ENCODE measurements at places on chromosomes 16 and 17.
A peak's percentile ranks its signal among the peaks of the same experiment; 100 is the strongest.

DNA sequence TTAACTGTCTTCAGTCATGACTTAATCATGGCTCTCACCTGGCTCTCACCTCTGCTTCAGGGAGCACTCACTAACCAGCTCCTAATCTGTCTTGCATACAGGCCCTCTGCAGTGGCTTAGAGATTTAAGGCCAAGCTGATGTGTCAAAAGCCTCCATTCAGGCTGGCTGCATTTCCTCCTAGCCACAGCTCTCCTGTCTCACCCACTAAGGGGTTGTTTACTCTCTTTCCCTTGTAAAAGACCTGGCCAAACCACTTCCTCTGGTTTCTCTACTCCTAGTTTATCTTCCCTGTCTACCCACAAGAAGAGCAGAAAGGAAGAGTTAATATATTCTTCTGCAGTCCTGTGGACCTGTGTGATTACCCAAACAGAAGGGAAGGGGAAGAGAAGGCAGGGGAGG is 9.3 kb upstream of the ASIC2 start:
- no peak for DNase-seq

DNA sequence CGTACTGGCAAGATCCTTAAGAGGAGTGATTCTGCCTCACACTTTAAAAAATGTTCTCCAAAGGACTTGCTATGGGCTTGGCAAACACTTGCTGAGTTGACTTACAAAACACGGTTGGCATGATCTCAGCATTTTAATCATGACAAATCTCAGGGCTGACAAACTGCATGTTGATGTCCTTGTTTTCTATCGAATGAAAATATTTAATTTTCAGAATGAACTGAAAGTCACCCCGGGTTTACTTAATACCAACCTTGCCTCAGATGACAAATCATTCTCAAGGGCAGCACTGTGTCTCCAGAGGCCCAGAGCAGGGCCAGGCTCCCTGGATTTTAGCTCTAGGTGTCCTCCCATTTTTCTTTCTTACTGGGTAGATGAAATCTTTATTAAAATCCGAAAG is 229.1 kb upstream of the ZFHX3 start:
- no peak for DNase-seq

DNA sequence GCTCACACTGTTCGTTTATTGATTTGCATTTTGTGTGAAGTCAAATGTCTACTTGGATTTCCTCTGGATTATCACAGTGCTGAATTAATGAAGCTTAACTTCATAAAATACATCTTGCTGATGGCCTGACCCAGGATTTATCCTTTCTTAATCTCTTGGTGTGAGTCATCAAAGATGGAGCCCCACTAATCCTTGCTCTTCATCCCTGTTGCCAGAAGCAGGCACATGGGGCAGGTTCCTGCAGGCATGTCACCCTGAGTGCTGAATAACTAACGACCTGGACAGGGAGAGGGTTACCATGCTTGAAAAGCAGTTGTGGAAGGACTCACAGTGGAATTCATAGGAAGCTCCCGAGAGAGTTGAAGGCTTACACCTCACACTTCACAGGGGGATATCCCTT is 56.0 kb upstream of the FA2H start:
- no peak for DNase-seq

DNA sequence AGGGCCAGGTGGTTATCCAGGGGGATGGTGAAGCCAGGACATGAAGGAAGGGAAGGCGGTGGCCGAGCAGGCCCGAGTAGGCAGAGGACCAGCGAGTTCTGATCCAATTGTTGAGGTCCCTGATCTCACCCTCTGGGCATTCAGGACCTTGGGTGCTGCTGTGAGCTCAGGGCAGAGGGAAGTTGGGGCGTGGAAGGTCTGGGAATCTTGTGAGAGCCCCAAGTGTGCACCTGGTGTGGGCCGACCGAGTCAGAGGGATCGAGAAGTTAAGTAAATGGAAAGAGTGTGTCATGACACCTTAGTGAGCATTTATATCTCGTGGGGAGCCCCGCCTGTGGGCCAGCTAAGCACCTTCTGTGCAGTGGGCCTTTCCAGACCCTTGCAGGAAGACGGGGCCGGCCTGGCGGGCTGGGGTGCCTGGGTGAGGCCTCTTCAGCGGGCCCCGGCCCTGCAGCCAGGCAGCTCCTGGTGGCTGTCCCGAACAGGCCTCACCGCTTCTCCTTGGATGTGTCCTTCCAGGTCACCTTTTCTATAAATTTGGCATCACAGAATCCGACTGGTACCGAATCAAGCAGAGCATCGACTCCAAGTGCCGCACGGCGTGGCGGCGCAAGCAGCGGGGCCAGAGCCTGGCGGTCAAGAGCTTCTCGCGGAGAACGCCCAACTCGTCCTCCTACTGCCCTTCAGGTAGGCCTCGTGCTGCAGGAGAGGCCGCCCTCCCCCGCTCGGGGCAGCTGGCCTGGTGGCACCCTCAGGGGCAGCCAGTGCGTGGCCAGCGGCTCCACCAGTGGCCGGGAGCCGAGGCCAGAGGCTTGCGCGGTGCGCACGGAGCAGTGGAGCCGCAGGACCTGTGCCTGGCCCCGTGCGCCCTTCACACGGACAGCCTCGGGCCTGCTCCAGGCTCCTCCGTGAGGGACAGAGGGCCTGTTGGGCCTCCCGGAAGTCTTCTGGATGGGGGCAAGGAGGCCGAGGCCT is 76.0 kb downstream of the BANP start:
- no peak for DNase-seq

GRCh38 chr16:83830091-83830768 is 22.5 kb downstream of the HSBP1 start:
- no peak for DNase-seq

DNA sequence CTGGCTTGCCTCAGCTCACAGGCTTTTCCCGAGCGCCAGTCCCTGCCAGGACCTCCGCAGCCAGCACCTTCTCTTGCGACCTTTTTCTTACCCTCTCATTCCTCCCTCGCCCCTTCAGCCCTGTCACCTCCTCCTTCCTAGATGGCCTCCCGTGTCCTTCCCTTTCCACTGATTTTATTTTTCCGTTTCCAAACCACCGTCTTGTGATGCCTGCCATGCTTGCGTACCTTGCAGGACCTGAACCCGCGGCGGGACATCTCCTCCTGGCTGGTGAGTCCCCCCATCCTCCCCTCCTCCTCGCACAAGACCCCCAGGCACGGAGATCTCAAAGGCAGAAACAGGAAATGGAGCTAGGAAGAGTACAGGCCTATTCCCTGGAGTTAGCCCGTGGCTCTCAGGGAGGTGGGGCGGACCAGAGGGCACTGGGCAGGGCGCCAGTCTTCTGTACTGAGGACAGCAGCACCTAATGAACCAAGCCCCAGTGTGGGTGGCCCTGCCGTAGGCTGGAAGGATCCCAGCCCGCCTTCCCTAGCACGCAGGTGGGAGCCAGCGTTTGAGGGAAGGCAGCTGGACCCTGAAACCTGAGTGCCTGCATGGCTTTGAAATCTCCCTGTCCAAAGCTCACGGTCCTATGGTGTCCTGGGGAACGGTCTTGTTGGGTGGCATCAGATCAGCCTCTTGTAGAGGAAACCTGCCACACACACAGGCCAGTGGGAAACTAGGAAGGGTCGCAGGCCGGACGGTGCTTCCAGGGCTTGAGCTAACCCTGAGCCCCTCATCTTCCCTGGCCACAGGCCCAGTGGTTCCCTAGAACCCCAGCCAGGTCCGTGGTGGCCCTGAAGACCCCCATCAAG is 612 bp downstream of the CISD3 start:
- peak; percentile 97 for DNase-seq

- no peak for DNase-seq
Observed at GRCh38 chr17:48385319-48385718, 44.7 kb downstream of the SKAP1 start.

DNA sequence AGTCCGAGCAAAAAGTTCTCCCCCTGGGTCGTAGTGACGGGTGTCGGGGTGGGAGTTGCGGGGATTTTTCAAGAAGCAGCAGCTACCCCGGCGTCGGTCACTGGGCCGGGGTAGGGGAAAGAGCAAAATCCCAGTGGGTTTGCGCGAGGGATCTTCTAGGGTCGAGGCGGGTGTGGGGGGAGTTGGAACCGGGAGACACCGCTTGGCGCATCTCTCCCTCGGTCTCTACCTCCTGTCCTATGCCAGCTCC is 2.3 kb upstream of the UBTF start:
- no peak for DNase-seq

DNA sequence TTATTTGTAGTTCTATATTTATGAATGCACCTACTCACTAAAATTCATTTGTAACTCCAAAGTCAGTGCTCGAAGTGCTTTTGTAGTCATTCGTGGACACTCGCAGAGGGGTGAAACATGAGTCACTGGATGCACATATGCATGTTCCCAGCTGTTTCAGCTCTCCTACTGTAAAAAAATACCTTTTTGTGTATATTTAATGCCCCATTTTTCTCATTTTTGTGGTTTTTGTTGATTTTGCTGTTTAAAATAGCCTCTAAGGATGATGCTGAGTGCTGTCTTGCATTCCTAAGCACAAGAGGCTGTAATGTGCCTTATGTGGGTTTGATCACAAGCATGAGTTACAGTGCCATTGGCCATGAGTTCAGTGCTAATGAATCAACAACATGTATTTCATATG is 30.6 kb downstream of the CENPV start:
- DNase-seq: no peak

GRCh38 chr17:81428121-81428515 is 32.9 kb downstream of the BAHCC1 start:
- no peak for DNase-seq

DNA sequence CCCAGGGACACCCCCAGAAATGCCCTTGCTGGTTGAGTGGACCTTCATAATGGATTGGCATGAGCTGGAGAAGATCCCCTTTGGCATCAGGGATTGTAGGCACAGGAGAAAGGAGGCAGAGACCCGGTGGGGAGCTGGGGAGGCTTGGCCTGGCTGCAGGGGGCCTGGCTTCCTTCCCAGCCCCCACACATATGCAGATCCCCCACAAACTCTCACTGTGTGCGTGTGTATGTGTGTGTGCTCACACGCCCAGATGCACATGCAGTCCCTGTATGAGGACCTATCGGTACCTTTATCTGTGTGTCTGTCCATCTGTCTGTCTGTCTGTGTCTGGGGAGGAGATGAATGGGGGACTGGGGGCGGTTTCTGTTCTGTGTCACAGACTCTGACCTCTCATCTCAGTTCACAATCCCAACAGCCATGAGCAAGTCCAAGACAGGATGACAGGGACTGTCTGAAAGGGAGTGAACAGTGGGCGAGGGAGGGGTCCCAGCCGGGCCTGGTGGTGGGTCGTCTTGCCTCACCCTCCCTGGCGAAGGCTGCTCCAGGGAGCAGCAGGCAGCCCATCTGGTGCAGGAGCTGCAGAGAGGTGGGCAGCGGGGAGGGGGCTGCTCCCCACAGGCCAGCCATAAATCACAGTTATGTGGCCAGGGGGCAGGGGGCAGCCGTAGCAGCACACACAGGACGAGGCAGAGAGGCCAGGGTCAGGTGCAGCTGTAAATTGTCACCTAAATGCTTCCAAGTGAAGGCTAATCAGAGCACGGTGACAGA is 46.7 kb upstream of the LHX1 start:
- DNase-seq: no peak

All from left lobe of liver (tissue), 2 donors.